GM12891 (cell line): ENCODE measurements at places on chromosomes 5 and 9.

- no peak for DNase-seq
Observed at GRCh38 chr9:128947277-128947526, 201 bp downstream of the DOLK start.

GRCh38 chr9:38226491-38226951 is 157.5 kb upstream of the SHB start:
- DNase-seq, result no peak

DNA sequence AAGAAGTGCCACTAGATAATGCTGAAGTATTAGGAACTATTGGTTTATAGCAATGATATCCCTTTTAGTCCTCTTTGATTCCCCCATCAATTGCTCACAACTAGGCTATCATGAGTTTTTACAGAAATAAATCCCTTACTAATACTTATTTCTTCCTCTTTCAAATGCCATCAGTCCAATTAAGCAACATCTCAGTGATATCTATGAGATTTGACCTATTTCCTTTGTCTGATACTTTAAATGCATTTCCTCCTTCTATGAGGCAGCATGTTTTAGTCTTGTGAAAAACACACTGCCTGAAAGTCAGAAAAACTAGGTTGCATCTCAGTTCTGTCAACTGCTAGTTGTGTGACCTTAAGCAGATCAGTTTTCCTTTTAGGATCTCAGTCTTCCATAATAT is 101.6 kb downstream of the FBXW11 start:
- DNase-seq, result no peak

DNA sequence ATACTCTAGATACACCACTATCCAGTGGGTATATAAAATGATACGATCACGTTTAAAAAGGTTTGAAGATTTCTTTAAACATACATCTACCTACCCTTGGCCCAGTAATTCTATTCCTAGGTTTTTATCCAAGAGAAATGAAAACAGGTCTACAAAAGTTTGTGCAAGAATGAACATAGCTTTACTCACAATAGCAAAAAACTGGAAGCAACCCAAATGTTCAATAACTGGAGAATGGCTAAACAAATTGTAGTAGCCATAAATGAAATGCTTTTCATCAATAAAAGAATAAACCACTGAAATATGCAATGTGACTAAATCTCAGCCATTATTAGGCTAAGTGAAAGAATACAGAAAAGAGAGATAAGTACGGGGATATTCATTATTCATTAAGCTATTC is 438.9 kb downstream of the ARHGEF28 start:
- no peak for DNase-seq

- no peak for DNase-seq
Observed at GRCh38 chr5:117588611-117589010, 1014.0 kb upstream of the SEMA6A start.

DNA sequence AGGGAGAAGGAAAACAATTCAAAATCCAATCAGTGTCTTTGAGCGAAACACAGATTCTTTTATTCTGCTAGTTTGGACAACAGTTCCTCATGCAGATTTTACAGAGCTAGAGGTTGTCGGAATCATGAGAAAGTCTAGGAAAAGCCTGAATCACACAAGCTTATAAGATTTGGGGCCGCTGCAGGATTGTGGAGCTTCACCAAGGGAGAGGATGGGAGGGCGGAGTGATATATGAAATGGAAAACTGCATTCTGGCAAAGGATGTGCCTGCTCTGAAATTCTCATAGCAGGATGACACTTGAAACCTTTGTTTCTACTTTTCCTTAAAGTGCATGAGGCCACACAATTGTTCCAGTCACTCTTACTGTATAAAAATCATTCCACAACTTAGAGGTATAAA is 134.3 kb downstream of the OR2K2 start:
- DNase-seq, result no peak

DNA sequence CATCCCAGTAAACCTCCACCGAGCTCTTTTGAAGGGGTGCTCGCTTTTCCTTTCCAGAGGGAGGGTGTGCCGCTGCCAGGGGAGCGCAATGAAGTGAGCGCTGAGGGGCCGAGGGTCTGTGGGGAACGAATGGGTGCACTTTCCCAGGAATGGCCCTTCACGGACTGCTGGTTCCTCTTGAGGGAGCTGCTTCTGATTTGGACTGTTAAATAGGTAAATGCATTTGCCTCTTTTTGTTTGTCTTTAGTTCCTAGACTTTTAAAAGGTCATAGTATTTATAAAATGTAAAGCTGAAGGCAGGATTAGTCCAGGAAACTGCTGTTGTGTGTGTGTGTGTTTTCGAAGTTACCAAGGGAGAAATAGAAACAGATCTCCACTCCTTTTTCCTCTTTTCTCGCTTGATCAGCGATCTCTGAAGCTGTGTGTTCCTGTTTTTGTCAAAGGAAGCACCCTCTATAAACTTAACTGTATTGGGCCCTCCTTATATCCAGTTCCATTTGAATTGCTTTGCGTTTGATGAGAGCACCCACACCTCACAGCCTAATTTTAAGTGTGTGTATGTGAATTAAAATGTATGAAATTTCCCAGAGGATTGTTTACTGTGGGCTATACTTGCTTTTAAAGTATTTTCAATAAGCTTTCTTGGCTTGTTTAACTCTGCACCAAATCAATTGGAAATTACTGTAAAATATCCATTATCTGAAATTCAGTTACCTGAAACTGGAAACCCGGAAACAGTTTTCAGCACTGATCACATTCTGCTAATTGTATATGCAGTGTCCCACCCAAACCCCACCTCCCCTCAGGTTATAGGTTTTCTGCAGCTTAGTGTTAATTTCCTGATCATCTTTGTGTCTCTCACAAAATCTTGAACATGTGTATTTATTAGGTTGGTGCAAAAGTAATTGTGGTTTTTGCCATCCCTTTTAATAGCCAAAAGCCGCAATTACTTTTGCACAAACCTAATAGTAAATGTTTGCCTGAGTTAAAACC is 966 bp downstream of the SNX2 start:
- DNase-seq, result no peak

GRCh38 chr9:128565578-128565977 is 13.2 kb downstream of the SPTAN1 start:
- no peak for DNase-seq

DNA sequence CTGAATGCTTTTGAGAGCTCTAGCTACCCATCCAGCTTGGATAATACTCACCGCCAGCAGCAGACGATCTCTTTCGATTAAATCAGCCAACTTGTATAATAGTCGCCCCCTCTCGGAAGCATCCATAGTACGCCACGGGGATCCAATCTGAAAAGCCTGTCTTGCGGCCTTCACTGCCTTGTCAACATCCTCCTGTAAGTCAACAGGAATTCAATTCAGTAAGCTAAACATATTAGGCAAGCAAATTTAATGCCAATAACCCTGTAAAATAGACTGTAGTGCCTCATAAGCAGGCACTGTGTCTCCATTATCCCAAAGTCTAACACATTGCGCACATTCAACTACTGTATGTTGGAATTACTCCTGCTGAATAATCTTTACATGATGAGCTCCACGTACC is 22.0 kb downstream of the ALDH1A1 start:
- no peak for DNase-seq

- no peak for DNase-seq
Observed at GRCh38 chr9:116369706-116370105, 216.1 kb downstream of the PAPPA start.

GRCh38 chr9:129891569-129891968 is 56.3 kb downstream of the USP20 start:
- no peak for DNase-seq

GRCh38 chr9:75448281-75448680 is 360.0 kb downstream of the OSTF1 start:
- DNase-seq, result no peak

DNA sequence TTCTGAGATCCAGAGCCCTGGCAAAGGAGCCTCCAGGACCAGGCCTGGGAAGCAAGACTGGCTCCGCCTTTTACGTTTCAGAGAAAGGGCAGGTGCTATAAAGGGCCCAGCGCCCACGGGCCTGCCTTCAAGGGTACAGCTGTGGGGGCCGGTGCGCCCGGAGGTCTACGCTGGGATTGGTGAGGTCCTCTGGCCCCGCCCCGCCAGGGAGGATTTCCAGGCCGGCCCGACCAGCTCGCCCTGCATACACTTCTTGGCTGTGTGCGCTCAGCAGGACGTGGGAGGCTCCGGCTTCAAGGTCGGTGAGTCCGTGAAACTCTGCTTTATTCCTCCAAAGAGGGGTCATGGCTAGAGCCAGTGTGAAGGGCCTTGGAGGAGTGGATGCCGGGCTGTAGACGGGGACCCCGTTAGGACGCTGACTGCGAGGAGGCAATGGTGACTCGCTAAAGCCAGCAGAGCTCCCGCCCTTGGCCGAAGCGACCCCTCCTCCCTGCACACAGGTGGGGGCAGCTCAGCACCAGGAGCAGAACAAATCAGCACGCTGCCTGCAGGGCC is at the start of gene CKMT2:
Gene CKMT2 (plus strand): TSS at position 243 of the 555 bp plus-strand sequence. CDS start 17,811 bp downstream, outside the sequence.
- peak; percentile 23 for DNase-seq

DNA sequence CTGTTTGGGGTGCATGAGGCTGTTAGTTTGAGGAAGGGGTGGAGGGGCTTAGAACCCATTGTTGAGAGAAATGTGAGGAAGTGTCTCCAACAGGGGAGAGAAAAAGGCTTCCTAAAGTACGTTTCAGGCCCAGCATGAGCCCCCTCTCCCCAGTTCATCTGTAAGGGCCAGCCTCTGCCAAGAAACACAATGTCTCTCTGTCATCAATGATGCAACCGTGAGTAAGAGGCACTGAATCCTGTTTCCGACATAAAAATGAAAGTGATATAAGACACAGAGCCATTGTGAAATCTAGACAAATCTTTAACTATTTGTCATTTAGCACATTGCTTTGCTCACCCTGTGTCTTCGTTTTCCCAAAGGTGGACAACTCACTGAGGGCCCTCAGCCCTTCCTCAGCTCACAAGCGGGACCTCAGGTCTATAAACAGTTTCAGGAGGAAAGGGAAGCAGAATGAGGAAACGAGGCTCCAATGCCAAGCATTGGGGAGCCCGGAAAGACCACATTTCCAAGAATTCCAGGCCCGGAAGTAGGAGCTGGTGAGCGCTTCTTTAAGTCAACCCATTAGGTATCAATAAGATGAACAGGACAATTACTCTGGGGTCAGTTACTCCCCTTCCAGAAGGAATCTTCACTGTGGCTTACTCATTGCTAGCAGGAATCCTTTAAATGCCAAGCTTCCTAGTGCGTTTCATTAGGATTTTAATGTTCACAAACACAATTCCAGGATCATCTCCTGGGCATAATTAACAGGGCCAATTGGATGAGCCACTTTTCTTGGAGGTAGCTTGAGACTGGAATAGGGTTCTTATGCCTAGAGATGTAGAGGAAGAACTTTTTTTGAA is 59.0 kb upstream of the KLF4 start:
- DNase-seq, result no peak

DNA sequence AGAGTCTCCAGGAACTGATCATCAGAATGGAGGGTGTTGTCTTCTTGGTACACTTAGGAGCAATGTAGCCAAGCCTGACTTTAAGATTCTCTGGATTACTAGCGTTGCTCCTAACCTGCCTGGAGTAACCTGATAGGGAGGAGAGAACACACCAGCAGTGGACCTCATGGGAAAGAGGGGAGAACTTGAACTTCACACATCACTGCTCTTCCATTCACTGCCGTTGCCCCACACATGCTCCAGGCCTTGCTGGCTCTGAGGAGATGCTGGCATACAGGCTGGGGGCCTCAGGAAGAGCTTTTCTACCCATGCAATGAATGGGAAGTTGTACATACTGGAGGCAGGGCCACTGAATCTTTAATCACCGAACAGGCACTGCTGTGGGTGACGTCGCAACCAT is 60.3 kb upstream of the ADAMTS16 start:
- no peak for DNase-seq

DNA sequence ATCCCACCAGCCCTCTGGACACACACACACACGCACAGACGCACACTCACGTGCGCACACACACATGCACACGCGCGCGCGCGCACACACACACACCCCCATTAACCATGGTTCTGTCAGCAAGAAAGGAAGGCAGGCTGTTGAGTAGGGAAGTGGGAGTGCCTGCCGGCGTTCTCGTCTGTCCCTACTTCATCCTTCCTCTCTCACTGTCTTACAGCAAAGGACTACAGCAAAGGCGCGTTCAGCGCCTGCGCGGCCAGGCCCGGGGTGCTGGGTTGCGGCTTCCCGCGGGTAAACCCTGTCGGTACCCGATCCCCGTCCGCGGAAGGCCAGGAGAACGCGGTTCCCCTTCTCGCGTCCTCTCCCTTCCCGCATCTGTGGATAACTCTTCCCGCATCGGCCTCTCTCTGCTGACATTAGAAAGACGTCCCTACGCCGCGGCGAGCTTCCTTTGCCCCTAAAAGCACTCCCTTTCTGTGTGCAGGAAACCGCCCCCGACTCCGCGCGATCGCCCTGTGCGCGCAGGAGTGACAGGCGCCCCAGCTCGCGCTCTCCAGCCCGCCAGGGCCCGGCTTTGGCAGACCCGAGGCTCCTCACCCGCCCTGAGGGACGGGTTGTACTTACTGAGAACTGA is 219.2 kb downstream of the AGTPBP1 start:
- DNase-seq, result peak; percentile 46
